ENCODE measurements at places on chromosomes 7 and 10. TPM values are rescaled to one million over a fixed set of nuclear protein-coding genes. Genes with fewer than 3 reads are reported as not detected.

- DNase-seq = no peak
Measured at GRCh38 chr7:128876586-128876977, 13.9 kb downstream of the ATP6V1F start.

DNA sequence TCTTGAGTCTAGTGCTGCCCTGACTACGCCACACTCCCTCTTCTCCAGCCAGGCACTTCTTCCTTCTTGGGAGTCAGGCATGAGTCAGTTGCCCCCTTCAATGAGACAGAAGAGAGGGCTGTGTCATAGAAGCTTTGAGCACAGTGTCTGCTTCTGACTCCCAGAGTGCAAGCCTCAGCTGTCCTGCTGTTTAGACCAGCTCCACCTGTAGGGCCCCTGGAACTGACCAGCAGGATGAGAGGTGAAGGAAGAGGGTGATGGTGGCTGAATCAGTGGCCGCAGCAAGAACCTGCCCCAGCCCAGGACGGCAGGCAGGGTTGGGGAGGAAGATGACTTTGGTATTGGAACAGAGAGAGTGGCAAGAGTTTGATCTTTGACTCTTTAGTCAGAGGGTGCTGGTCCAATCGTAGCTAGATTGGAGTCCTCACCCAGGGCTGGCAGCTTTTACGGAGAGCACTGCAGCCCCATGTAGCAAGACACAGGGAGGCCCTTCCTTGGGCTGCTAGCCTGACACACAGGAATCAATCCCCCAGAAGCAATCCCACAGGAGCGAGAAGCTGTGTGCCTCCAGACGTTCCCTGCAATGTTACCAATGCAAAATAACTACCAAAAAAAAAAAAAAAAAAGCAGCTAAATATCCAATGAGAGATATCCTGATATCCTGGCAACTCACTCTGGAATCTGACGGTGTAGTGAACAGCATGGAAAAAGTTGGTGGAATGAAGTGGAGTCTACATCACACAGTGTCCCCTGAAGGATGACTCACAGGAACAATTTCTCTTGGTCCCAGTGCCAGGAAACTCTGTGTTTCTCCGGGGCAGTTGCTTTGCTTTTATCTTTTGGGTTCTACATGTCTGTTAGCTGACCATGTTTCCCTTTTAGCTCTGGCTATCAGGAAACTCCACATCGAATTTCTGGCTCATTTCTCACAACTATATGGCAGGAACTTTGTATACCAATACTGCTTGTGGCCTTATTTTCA is 6.9 kb downstream of the C10orf62 start:
- peak; percentile 70 for DNase-seq

DNA sequence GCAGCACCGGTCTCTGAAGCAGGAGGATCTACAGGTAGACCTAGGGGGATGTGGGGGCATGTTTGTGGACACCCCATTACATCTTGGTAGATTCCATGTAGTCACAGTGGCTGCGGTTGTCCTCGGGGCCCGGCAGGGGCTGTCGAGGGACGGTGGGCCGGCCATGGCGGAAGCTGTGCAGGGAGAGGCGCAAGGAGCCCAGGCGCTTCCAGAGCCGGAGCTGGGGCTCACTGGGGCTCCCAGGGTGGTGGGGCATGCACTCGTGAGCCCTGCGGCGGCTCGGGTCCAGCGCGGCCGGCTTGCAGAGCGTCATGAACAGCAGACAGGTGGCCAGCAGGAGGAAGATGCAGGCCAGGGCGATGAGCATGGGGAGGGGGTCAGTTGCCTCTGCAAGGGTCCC is 3.7 kb downstream of the C10orf105 start:
- DNase-seq = no peak

- peak; percentile 47 for DNase-seq
Measured at GRCh38 chr7:116258734-116259133, 48.4 kb downstream of the TES start.

DNA sequence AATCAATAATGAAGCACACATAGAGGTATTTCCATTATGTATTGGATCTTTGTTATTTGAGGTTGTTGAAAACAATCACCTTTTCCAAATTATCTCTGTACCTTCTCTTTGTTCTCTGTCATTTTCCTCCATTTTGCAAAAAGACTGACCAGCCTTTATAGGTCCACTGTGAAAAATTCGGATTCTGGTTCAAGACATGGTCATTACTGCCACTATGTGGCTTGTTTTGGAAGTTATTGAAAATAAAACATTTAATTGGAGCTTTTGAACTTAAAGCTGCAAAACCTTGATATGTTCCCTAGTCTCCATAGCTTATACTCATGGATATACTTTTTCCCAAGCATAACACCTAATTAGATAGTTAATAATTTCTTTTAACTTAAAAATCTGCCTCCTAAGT is 1094.4 kb downstream of the NRG3 start:
- no peak for DNase-seq

MOGAT3 gene
- not detected for total RNA-seq

DNA sequence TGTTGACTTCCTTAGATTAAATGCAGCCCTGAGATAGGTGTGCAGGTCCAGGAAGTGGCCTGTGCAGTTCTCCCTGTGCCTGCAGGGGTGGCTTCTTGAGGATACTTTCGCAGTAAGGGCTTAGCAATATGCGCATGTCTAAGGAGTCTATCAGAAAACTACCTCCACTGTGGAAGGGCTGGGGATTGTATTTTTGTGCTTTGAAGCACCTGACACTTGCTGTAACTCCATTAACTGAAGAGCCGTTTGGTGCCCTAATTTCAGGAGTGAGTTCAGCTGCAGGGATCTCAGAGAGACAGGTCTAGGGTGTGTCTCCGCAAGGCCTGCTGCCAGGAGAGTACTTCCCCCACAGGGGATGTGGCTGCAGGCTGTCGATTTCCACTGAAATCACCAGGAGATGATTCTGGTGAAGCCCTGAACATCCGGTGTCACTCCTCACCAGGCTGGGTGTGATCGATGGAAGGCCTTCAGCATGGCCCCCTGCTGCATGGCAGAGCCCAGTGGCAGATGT is 35.5 kb downstream of the IKZF1 start:
- no peak for DNase-seq

BLNK gene
- total RNA-seq = 56.4 TPM

DNA sequence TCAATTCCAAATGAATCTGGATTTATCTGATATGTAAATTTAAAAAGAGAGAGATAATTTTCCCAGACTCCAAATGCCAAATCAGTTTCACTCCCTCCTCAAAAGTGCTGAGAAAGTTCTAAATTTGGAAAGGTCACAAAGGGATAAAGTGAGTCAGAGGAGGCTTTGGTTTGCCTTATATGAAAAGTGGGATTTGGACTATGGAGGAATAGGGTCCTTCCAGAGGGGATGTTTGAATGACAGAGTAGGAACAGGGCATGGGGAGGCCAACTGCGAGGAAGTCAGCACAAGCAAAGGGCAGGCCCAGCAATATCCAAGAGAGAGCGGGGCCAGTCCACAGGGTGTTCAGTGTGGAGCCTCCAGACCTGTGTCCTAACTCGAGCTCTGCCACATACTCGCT is 9.8 kb upstream of the FAS start:
- no peak for DNase-seq

VSTM4 gene
- total RNA-seq = 16.0 TPM

DNA sequence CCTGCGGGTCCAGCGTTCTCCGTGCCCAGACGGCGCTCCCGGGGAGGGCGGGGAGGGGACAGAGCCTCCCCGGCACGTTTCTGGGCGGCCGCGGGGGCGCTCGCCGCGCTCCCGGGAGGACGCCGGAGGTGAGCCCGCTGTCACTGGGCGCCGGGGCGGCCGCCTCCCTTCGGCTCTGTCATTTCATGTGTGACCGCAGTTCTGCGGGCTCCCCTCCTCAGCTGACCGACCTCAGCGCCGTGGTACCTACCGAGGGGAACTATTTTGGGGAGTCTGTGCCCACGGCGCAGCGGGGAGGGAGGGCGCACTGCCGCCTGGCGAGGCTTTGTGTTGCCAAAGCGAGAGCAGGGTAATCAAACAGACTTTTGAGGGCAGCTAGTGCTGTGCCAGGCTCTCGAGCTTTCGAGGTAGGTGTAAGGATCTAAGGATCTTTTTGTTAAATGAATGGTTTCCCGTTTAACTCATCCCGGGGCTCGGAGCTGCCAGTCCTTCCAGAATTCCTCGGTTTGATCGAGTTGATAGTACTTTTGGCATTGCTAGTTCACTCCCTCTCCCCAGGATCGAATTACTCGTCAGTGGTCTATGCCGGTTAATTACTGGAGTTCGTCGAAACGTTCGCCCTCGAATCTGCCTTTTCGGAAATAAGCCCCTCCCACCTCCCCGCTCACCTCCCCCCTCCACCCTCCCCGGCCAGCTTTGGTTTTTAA is 1.9 kb downstream of the ARID5B start:
- DNase-seq = peak; percentile 67

DUSP5 gene
- 14.3 TPM for total RNA-seq

GRCh38 chr10:64659311-64659710 is 1138.1 kb downstream of the REEP3 start:
- no peak for DNase-seq

FAM131B gene
- 0.57 TPM for total RNA-seq

DNA sequence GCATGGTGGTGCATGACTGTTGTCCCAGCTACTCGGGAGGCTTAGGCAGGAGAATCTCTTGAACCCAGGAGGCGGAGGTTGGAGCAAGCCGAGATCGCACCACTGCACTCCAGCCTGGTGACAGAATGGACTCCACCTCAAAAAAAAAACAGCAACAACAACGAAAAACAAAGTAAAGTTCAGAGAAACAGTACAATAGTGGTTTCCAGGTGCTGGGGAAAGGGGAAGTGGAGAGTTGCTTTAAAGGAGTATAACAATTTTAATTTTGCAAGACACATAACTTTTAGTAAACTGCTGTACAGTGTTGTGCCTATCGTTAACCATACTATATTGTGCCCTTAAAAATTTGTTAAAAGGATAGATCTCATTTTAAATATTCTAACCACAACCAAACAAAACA is 662.7 kb upstream of the POT1 start:
- no peak for DNase-seq

DNA sequence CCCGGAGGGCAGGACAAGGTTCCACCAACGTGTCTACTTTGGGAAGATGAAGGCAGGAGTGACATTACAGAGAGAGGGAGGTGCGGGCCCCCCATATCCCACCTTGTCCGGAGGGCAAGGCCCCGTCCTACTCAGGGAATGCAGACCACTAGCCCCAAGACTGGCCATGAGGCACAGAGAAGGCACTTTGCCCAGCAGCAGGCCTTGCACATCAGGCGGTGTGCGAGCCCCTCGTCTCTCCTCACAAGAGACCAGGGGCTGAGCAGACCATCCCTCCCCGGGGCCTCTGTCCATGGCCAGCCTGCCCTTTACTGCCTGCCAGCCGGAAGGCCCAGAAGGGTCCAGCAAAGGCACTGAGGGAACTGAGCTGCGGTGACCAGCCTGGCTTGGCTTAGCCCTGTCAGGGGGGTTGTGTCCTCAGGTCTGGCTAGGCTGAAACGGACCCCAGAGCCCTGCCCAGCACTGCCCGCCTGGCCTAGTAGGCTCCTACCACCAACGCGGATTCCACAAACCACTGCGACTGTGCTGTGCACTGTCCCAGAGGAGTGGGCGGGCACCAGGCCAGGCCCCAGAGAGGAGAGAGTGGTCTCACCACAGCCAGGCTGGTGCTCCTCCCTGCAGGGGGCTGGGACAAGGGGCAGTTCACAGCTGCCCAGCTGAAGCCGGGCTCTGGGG is 16.7 kb downstream of the CAMK2B start:
- DNase-seq = peak; percentile 36

MYL10 gene
- total RNA-seq = not detected

DNA sequence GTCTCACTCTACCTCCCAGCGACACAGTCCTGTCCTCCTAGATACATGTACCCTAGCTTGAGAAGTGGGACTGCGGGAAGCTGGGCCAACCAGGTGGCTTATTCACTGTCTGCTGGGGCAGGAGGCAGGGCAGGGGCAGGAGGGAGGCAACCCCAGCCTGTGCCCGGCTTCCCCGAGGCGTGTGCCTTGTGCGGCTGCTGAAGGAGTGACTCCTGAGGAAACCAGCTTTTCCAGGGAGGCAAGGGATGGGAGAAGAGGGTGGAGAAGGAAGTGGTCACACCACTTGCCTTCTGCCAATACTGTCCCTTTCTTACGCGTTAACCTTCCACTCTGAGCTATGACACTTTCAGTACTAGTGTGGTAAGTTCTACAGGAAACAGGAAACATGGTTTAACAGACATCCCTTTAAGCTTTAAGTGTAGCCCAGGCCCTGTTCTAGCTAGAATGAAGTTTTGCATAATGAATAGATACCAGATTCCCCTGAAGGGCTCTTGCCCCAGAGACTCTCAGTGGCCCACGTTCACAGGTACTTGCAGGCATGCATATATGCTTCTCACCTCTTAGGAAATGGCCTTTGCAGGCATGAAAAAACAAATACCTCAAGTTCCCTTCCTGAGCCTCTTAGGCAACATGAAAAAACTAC is 40.6 kb downstream of the SYPL1 start:
- no peak for DNase-seq

- DNase-seq = peak; percentile 73
Measured at GRCh38 chr10:103470761-103471653, 8.0 kb downstream of the CALHM3 start.

DMBT1 gene
- total RNA-seq = 1.5 TPM

- DNase-seq = no peak
Measured at GRCh38 chr10:99870123-99870730, 87.8 kb downstream of the ABCC2 start.

- no peak for DNase-seq
Measured at GRCh38 chr10:48659790-48660189, 24.9 kb upstream of the WDFY4 start.

- DNase-seq = peak; percentile 83
Measured at GRCh38 chr7:45917658-45918057, 3.4 kb downstream of the IGFBP3 start.

DNA sequence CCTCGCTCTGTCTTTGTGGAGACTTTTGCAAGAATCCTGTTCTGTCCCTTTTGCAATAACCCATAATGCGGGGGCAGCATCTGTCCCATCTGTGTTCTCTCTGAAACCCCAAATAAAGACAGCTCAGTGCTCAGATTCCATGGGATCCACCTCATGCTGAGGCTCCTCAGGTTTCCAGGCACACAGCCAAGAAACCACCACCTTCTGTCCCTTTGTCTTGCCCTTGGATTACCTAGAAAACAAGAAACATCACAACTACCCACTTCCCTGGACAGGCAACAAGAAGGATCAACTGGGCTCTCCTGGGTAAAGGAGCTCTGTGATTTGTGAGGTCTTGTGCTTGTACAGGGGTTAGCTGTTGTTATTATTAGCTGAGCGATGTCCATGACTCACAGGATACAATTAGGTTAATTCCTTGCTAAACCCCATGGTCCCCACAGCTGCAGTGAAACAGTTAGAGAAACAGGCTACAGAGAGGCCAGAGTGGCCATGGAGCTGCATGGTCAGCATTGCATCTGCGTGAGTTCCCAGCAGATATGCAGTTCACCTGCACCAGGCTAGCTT is 50.2 kb downstream of the CXCL12 start:
- no peak for DNase-seq

DNA sequence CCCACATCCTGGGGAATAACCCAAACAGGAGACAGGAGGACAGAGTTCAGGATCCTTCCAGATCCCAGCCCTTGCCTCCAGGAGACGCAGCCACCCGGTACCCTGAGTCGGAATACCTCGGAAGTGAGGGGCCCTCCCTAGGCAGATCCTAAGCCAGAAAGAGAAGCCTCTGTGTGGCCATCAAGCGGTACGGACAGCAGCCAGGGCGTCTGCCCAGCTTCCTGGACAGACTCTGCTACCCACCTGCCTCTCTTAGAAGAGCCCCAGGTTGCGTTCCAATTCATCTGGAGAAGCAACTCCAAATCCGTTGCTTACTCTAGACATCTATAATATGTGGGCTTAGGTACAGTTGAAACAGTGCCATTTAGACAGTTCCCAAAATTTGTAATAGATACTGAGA is 220.2 kb upstream of the SH2B2 start:
- peak; percentile 6 for DNase-seq

ACSM6 gene
- 1.8 TPM for total RNA-seq
